Smooth muscle cell of the pulmonary artery (primary cell): ENCODE measurements at places on chromosomes 1 and 21. TPM values are rescaled to one million over a fixed set of nuclear protein-coding genes. Genes with fewer than 3 reads are reported as not detected.

Gene PSMA5
- total RNA-seq = 36.6 and 52.4 TPM in 2 replicates

Gene ZNF678
- 4.2 and 4.3 TPM in 2 replicates for total RNA-seq

Gene PRELP
- total RNA-seq = 2.5 and 10.8 TPM in 2 replicates

Gene HES3
- not detected in 2 replicates for total RNA-seq

Gene CD58
- total RNA-seq = 14.1 and 16.7 TPM in 2 replicates

Gene PIK3C2B
- total RNA-seq = 3.8 and 4.7 TPM in 2 replicates

Gene PFKL
- 354 and 423 TPM in 2 replicates for total RNA-seq

Gene BEST4
- total RNA-seq = 0.07 and 0.20 TPM in 2 replicates

Gene LIPI
- not detected in 2 replicates for total RNA-seq

Gene MARK1
- total RNA-seq = 1.2 and 2.0 TPM in 2 replicates

Gene LYPD8
- 0.10 TPM in 1 of 2 replicates, not detected in the other for total RNA-seq

Gene GPR61
- total RNA-seq = 0.13 TPM in 1 of 2 replicates, not detected in the other

Gene UMODL1
- 0.03 TPM in 1 of 2 replicates, not detected in the other for total RNA-seq

Gene CELF3
- not detected in 2 replicates for total RNA-seq

Gene DISC1
- total RNA-seq = 4.8 and 5.5 TPM in 2 replicates

Gene DYRK3
- total RNA-seq = 22.3 and 28.2 TPM in 2 replicates

Gene GJC2
- total RNA-seq = 4.2 and 5.1 TPM in 2 replicates

Gene PPIAL4G
- not detected in 2 replicates for total RNA-seq

Gene QSOX1
- total RNA-seq = 802 and 1,049 TPM in 2 replicates

Gene SGIP1
- 29.0 and 45.0 TPM in 2 replicates for total RNA-seq

Gene MROH7
- 0.39 and 0.73 TPM in 2 replicates for total RNA-seq

Gene SPTA1
- under 0.01 and 0.10 TPM in 2 replicates for total RNA-seq

Gene SYTL1
- total RNA-seq = 0.07 TPM in 2 replicates

Gene ANKRD34A
- total RNA-seq = 0.98 and 1.2 TPM in 2 replicates
